Stimulated activated CD4-positive, alpha-beta T cell treated with anti-CD3 and anti-CD28 coated beads, Interleukin-2, amount 100 ng/mL, for 4 hours (primary cell): ENCODE measurements at places on chromosomes 5 and 9.
A peak's percentile ranks its signal among the peaks of the same experiment; 100 is the strongest.

GRCh38 chr5:80408484-80409366 is 861 bp downstream of the ZFYVE16 start:
- DNase-seq = peak; percentile 9

GRCh38 chr5:95761771-95762651 is 30.9 kb downstream of the RHOBTB3 start:
- no peak for DNase-seq

DNA sequence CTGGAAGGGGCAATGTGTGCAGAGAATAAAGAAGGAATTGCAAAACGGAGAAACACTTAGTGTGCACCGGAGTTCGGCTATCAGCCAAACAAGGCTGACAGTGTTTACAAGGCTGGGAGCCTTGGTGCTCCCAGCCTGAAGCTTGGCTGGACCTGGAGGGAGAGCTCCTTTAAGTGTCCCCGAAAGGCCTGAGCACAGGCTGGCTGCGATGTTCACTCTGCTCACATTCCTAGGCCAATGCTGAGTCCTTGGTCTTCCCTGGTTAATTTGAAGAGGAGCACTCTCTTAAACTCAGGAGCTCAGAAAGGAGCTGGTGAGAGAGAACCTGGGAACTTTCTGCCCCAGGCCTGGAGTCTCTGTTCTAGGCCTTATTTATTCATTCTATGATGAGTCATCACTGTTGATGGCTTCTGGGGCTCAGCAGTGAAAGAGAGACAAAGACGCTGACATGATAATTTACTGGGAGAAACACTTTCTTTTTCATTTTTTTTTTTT is 88.6 kb upstream of the MYO10 start:
- DNase-seq = no peak

DNA sequence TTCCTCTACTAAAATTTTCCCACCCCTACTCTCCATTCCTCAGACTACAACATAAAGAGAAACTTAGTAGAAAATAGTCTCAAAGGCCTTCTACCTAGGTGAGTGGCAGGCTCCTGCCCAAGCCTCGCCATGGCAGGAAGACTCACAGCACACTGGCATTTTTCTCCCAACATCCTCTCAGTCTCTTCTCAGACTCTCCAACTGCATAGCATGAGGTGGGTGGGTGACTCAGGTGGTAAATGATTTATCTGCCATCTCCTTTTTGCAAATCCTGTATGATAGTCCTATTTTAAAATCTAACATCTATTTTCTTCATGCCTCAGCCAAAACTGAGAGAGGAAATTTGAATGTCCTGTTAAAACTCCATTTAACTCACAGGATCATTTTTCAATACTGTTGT is 33.5 kb upstream of the GRIA1 start:
- no peak for DNase-seq

GRCh38 chr9:113992994-113993393 is 85.1 kb downstream of the AMBP start:
- no peak for DNase-seq

GRCh38 chr5:148574167-148574566 is 80.2 kb downstream of the HTR4 start:
- no peak for DNase-seq

DNA sequence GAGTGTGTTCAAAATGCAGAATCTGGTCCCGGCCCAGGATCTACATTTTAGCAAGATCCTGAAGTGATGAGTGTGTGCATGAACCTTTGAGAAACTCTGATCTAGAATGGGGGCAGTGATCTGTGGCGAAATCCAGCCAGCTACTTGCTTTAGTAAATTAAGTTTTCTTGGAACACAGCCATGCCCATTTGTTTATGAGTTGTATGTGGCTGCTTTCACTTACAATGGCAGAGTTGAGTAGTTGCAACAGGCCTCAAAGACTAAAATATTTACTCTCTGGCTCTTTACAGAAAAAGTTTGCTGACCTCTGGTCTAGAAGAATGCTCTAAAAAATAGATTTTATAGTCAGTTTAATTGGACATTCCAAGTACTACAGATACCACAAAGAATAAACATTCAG is 588.3 kb downstream of the BNC2 start:
- DNase-seq = no peak

DNA sequence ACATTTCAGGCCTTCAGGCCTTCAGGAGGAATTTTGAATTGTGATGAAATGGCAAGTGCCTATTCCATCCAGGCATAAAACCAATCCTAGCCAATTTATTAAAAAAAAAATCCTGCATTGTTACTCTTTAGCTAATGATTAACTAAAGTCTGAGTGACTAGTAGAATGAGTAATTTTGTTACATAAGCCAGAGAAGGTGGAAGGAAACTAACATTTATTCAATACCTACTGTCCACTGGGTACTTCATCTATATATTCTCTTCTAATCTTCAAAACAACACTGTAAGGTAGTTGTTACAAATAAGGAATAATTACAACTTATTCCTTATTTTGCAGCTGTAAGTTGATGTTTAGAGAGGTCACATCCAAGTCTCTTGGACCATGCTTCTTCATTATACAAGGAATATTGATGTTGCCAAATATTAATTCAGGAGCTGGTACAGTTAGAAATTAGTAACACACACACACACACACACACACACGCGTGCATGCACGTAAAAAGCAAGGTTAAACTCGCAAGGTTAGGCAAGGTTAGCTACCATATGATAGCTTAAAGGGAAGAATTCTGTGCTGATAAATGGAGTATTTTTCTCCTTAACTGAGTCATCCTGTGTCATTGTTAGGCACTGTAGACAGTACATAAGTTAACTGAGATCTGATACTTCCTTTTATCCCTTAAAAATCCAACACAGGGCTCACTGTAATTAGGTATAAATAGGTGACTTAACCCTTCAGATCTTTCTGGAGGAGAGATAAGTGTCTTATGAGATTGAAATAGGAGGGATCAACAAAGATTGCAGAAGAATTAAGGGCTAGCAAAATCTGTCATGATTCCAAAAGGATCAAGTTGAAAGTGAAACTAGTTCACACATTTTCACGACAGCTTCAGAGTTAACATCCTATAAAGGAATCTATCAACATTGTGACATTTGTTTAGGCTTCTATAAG is 596.9 kb downstream of the PDE4D start:
- no peak for DNase-seq

DNA sequence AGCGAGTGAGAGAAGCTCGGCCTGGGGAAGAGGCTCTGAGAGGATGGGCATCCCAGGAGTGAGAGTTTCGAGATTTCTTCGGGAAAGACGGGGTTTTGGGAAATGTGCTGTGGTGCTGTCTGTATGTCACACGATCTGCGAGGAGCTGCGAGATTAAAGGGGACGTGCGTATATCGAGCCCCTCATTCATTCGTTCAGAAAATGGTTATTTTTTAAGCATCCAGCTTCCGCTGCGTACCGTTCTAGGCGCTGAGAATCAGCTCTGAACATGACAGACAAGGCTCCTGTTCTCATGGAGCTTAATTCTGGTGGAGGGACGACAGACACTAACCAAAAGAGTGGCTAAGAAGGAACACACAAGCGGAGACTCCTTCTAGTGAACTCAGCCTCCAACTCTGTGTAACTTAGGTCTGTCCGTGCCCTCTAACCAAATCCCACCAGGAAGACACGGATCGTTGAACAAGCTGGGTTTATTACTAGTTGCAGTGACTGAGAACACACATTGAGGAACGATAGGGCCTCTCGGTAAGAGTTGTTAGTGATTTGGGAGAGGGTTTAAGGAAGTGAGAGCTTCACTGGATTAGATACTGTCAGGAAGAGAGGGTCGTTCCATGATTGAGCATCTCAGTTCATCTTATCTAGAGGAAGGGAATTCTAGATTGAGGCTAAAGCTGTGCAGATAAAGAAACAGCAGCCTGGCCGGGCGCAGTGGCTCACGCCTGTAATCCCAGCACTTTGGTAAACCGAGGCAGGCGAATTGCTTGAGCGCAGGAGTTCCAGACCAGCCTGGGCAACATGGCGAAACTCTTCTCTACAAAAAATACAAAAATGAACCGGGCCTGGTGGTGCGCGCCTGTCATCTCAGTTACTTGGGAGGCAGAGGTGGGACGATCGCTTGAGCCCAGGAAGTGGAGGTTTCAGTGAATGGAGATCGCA is 1.0 kb upstream of the FBXW11 start:
- no peak for DNase-seq
